ENCODE measurements at places on chromosomes 16 and 17.

DNA sequence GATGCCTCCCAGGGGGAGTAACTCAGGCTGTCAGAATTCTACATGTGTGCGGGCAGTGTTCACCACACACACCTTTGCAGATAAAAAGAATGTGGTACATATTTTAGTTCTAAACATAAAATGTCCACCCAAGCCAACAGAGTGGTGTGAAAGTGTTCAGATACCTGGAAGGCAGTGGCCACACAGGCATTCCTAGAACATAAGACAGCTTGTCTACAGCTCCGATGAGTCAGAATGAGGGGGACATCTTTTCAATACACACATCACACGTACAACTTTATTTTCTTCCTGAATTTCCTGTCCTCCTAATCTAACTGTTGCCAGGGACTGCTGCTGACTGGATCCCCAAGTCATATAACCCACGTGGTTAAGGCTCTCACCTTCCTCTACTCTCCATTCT lies 142.3 kb downstream of the ZFHX3 start:
- DNase-seq = no peak

- no peak for DNase-seq
These were observed 14.8 kb upstream of the AURKB start for GRCh38 chr17:8224891-8225812.

- no peak for DNase-seq
These were observed 665 bp downstream of the MYBBP1A start for GRCh38 chr17:4554441-4554996.

- no peak for DNase-seq
These were observed 3.0 kb downstream of the SREBF1 start for GRCh38 chr17:17833658-17834357.

DNA sequence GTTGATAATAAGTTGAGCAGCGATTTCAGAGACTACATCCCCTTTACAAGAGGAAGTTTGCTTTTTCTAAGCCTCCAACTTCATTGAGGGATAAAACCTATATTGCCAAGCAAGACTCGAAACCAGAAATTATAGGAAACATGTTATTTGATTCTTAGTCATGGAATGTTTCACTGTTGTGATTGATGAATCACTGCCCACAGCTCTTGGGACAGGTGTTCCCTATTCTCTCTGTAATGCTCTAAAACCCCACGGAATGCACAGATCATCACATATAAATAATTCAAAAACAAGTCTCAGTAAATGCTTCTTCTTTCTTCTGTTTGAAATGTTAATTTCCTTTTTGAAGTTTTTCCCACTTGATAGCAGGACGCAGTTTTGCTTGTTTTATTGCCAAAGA lies 809.5 kb upstream of the GOT2 start:
- DNase-seq = no peak

GRCh38 chr17:70332356-70333210 lies 163.3 kb downstream of the KCNJ2 start:
- no peak for DNase-seq

- no peak for DNase-seq
These were observed 158.6 kb downstream of the C16orf78 start for GRCh38 chr16:49531931-49532840.

- no peak for DNase-seq
These were observed 14.4 kb downstream of the ZNF232 start for GRCh38 chr17:5097101-5097834.

- DNase-seq = no peak
These were observed 55.6 kb downstream of the BAIAP2 start for GRCh38 chr17:81090361-81091136.

GRCh38 chr16:31412750-31413149 lies 15.4 kb downstream of the COX6A2 start:
- DNase-seq = no peak

GRCh38 chr16:27314161-27314723 lies 468 bp downstream of the IL4R start:
- DNase-seq = no peak
